ENCODE measurements at places on chromosomes 13 and 19.

DNA sequence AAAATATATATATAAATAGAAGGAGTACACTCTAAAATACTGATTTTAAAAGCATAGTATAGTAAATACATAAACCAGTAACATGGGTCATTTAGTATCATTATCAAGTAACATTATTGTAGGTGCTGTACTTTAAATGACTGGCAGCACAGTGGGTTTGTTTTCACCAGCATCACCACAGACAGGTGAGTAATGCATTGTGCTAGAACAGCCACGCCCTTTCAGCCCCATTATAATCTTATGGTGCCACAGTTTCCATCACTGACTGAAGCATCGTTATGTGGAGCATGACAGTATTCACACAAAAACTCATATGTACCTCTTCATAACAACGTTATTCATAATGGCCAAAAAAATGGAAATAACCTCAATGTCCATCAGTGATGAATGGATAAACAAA is 88.3 kb downstream of the DHRS12 start:
- no peak for DNase-seq

DNA sequence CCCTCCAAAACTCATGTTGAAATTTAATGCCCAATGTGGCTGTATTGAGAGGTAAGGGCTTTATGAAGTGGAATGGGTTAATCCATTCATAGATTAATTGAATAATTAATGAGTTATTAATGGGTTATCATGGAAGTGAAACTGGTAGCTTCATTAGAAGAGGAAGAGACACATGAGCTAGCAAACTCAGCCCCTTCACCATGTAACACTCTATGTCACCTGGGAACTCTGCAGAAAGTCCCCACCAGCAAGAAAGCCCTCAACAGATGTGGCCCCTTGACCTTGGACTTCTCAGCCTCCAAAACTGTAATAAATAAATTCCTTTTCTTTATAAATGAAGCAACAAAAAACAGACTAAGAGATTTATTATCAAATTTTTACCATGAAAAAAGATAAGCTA is 223.5 kb downstream of the KLF12 start:
- DNase-seq = no peak

GRCh38 chr13:33099860-33100259 is 83.6 kb downstream of the KL start:
- DNase-seq = no peak

DNA sequence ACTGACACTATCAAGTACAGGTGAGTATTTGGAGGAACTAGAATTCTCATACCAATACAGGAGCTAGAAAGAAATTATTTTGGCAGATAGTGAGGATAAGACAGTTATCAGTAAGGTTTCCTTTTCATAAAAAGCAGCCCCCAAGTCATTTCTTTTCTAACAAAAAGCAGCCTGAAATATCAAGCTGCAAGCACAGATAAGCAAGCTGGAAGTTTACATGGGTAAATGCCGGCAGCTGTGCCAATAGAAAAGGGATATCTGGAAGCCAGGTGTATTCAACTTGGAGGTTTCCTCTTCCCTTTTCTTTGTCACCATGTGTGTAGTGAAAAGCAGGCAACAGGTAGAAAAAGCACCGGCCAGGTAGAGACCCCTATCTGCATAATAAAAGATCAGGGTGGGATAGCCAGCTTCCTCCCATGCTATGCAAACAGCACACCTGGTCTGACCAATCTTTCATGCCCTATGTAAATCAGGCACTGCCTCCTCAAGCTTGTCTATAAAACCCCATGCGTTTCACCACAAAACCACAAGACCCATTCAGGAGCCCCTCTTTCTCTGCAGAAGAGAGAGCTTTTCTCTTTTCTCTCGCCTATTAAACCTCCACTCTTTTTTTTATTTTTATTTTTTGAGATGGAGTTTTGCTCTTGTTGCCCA is 22.9 kb downstream of the CYP4F2 start:
- DNase-seq = no peak

DNA sequence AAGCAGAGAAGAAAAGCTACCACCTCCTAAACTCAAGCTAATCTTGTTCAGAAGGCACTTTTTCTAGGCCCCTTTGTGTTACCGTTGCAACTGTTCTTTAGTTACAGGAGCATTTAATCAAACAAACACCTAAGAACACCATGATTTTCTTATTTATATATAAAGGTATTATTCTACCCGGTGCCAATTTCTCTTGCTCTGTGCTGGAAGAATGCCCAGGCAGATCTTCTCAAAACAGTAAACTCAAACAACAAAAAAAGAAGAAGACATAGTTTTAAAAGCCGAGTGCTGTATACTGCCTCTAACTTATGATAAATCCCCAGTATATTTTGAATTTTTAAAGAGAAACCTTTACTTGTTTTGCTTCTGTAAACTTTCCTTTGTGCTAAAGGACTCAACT is 20.4 kb downstream of the SLC7A1 start:
- no peak for DNase-seq

DNA sequence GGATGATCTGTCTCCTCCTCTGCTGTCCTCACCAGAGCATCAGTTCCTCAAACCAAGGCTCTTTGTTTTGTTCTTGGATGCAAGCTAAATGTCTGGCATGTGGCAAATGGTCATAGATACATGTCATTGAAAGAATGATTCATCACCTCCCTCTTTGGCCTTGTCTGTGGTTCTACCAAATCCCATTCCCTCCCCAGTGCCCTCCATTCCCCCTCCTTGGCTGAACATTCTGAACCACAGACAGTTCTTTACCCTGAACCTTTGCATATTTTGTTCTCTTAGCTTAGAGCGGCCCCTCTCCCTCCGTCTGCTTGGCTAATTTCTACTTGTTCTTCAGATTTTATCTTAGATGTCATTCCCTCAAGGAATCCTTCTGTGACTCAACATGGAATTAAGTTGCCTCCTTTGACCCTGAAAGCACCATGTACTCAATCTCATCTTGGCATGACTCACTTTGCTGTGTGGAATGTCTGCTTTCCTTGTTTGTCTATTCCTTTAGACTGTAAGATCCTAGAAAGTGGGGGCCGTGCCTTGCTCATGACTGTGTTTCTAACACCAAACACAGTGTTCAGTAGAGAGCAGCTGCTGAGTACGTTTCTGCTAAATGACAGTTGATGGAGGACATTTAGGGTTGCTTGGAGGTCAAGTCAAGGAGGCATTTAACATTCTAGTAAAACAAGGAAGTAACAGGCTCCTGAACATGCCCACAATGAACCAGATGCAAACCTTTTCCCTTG is 8.1 kb downstream of the ALOX5AP start:
- no peak for DNase-seq

GRCh38 chr13:47678201-47678968 is 322.7 kb downstream of the SUCLA2 start:
- no peak for DNase-seq

- no peak for DNase-seq
These were observed 8.8 kb downstream of the ZIC2 start for GRCh38 chr13:99990126-99990977.

DNA sequence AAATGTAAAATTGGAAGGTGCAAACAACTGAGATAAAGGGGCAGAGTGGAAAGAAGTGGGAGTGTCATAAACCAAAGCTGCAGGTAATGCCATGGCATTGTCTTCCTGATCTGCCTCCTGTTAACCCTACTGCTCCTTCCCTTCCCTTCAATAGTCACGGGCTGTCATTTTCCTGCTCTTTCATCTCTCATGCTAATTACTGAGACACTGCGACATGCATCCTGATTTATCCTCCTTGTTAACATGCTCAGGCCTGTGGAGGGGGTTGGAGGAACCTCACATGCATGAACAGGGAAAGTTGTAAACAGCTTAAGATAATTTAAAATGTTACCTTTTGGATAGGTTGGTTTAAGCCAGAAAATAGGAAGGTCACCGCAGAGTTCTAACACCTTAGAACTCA is 27.2 kb downstream of the CNMD start:
- no peak for DNase-seq

- DNase-seq = no peak
These were observed 849 bp downstream of the GAS6 start for GRCh38 chr13:113862931-113863523.

- no peak for DNase-seq
These were observed 727.4 kb upstream of the SLITRK1 start for GRCh38 chr13:84609716-84610115.

DNA sequence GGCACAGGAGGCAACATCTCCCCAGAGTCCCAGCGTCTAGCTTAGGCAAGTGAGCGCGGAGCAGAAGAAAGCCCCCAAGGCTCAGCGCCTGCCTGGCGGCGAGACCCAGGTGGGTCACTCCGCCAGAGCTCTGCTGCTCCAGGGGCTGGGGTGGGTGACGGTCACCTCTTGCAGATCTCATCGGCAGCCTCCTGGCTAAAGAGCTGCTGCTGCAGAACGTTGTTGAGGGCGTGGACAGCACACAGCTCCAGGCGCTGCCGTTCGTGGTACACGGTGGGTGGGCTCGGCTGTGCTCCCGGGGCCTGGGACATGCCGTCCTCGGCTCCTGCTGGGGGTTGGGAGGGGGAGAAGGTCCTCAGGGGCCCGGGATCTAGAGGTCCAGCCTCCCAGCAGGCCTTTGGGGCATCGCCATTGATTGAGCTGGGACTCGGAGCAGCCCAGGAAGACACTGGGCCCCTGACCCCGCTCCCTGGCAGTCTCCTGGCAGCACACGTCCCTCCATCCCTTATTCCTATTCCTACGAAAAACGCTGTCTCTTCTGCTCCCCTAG is 795 bp downstream of the JOSD2 start:
- no peak for DNase-seq

GRCh38 chr19:49413348-49413747 is 9.9 kb downstream of the PTH2 start:
- no peak for DNase-seq

DNA sequence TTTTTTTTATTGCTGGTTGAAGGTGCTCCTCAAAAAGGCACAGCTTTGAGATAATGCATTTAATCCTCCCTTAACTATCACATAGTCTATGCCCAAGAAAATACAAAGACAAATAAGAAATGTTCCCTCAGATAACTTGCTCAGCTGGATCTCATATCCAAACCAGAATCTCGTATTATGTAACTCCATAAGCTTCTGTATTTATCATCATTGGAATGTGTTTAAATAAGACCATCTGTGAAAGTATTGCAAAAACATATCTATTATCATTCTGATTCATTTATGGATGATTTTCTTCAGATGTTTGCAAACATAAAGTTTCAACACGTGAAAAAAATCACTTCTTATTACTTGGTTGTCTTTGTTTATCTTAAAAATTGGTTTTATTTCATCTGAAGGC is 190.9 kb downstream of the IRS2 start:
- DNase-seq = no peak

DNA sequence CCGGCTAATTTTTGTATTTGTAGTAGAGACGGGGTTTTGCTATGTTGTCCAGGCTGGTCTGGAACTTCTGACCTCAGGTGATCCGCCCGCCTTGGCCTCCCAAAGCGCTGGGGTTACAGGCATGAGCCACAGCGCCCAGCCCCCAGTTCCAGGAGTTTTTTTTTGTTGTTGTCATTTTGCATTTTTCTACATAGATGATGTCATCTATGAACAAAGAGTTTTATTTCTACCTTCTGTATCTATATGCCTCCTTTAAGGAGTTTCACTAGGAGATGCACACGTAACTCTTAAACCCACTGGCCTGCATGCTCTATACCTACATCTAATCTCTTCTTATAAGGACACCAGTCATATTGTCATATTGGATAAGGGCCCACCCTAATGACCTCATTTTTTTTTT is 4.8 kb downstream of the DHDH start:
- no peak for DNase-seq

GRCh38 chr19:49431330-49431749 is 6.2 kb downstream of the GFY start:
- DNase-seq = no peak

- no peak for DNase-seq
These were observed at the start of gene KL for GRCh38 chr13:33016414-33017322. Gene KL, plus strand, starts transcription at chr13:33016423. Its CDS starts 18 bp downstream, at chr13:33016441.

- DNase-seq = no peak
These were observed 316.3 kb upstream of the KLF12 start for GRCh38 chr13:74450525-74450845.

DNA sequence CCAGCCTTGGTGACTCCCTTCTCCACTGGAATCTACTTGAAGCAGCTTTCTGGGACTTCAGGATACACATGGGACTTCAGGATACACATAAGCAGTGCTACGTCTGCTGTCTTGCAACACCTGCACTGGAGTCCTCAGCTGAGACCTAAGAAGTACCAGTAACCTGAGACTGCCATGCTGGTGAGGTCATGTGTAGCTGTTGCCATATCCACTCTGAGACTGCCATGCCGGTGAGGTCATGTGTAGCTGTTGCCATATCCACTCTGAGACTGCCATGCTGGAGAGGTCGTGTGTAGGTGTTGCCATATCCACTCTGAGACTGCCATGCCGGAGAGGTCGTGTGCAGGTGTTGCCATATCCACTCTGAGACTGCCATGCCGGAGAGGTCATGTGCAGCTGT is 937.9 kb downstream of the EFNB2 start:
- no peak for DNase-seq

DNA sequence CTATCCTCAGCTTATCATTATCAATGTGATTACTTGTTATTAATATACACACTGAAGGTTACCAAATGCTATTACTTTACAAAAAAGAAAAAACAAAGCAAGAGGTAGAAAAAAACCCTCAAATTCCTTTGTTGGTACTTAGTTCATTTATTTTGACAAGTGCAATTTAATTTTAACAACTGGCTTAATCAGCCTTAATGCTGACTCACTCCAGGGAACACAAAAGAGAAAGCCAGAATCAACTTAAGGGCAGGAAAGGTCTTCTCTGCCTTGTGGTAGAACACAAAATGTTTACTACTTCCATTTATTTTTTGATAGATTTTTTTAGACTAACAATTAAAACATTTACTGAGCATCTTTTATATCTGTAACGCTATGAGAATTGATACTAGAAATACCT is 417.1 kb downstream of the PCDH17 start:
- DNase-seq = no peak

DNA sequence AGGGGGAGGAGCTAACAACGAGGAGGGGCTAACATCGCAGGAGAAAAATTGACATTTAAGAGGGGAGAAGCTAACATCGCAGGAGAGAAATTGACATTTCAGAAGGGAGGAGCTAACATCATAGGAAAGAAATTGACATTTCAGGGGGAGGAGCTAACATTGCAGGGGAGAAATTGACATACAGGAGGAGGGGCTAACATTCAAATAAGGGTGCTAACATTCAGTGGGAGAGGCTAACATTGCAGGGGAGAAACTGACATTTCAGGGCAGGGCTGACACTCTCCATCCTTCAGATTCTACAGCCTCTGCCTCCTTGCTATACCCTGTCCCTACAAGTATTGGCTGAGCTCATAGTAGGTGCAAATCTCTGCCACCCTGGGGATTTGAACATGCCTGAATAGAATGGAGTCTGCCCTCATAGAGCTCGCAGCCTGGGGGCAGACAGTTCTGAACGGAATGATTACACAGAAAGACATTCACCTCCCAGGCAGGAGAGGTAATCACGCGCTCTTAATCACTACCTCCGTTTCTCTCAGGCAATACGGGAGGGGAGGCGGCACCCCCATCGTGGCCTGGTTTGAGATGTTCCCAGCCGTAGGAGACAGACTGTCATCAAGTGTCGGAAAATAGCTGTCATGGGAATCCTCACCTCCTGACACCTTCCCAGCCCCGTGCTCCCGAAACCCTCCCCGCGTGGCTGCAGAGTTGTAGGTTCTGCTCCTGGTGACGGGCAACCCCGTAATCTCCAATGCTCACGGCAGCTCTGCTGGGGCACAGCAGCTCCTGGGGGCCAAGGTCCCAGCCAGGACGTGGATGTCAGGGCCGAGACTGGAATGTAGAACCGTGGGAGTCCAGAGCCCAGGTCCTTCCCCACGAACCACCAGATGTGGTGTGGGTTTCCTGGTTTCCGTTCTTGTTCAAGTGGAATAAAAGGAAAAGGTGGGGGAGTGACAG is 9.5 kb downstream of the GPR32 start:
- DNase-seq = no peak

GRCh38 chr19:35781650-35782049 is 6.3 kb downstream of the ARHGAP33 start:
- DNase-seq = no peak

- no peak for DNase-seq
These were observed 39.5 kb downstream of the RASL11A start for GRCh38 chr13:27309967-27310598.
